SHP77 (cell line): ENCODE measurements at places on chromosomes 5 and 9.

DNA sequence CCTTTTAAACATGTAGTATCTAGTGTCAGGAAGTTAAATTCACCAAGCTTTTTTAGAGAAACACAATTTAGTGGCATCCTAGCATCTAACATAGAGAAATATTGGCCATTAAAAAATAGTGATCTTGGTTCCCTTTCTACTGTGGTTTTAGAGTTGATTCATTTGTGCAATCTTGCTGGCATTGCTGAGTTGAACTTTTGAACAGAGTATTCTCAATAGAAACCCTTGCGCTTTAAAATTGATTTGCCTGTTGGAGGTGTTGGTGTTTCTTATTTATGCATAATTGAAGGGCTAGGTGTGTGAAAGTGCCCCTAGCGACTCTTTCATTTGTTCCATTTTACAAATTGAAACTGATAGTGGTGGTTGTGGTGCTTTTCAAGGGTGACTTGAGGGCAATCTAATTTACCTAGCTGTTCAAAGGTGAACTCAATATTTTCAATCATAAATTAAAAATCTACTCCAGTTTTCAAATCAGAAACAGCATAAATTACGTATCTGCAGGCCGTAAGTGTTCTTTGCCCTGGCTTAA, 73.0 kb upstream of the MPDZ start:
- DNase-seq = no peak

DNA sequence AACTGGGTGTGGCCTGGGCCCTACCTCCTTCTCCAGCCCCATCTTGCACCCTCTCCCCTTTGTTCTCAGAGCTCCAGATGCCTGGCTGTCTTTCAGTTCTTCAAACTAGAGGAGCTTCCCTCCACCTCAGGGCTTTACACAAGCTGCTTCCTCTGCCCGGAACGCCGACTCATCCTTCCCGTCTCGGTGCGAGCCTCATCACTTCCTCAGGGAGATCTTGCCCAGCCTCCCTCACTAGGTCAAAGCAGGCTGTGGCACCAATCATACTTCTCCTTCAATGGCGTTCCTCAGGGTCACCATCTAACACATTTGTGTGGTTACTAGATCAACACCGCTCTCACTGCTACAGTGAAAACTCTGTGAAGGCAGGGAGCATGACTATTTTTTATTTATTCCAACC, 56.2 kb upstream of the ZSWIM6 start:
- DNase-seq = no peak

- no peak for DNase-seq
These were observed at the start of gene PAX5 for GRCh38 chr9:37033682-37034304. Gene PAX5 (minus strand): TSS chr9:37034268. CDS start chr9:37034031, 237 bp downstream.

- no peak for DNase-seq
These were observed 149.7 kb upstream of the ZNF366 start for GRCh38 chr5:72656756-72657513.

DNA sequence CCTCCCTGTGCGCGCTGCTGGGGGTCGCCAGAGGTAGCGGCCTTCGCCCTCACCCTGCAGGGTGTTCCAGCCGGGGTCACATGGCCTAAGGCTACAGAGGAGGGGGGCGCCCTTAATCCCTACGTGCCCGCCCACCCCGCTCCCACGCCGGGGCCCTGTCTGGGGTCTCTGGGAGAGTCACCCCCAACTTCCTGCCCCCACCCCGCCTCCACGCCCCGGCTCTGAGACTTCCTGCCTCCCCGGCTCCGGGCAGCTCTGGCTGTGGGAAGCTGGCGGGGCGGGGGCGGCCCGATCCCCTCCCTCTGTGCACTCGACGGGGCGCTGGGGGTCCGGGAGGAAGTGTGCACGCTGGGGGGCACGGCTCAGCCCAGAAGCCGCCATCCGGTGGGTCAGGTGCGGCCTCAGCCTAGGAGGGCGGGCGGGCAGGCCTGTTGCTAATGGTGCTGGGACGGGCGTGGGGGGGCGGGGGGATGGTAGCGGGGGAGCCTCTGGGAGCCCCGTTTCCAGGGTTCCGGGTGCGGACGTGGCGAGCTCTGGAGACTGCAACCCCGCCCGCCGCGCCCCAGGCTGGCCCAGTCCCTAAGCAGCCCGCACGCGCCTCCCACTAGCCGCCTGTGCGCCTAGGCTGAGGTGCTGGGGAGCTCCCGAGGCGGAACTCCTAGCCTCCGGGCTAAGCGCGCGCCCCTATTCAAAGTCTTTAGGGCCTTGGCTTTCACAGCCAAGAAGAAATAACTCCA, 61.6 kb downstream of the CXXC5 start:
- no peak for DNase-seq
